Activated T-cell treated with anti-CD3 and anti-CD28 coated beads, Interleukin-2, amount 50 U/mL, for 1 hour (primary cell): ENCODE measurements at places on chromosomes 16 and 17.

DNA sequence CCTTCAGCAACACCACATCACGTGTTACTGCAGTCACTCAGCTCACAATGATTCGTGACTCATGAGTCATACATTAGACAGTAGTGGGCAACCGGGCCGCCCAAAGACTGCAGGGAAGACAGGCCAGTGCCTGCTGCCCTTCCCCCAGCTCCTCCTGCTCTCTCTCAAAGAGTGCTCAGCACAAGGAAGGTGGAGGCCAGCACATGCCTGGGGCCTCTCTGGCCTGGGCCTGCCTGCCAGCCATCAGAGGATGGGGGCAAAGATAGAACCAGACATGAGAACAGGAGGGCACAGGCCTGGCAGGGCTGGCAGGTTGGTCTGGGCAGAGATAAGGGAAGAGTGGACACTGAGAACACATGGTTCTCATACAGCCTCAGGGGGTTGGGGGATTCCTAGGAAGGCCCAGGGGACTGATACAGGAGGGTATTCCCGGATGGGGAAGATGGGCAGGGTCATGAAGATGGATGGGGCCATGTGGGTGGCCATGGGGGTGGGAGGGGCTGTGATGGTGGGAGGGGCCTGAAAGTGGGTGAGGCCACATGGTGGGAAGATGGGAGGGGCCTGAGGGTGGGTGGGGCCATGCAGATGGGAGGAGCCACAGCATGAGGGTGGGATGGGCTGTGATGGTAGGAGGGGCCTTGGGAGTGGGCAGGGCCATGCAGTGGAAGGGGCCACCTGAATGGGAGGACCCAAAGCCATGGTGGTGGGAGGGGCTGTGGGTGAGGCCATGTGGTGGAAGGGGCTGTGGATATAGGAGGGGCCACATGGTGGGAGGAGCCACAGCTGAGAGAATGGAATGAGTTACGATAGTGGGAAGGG is 29.0 kb downstream of the KATNB1 start:
- DNase-seq = peak; percentile 34

DNA sequence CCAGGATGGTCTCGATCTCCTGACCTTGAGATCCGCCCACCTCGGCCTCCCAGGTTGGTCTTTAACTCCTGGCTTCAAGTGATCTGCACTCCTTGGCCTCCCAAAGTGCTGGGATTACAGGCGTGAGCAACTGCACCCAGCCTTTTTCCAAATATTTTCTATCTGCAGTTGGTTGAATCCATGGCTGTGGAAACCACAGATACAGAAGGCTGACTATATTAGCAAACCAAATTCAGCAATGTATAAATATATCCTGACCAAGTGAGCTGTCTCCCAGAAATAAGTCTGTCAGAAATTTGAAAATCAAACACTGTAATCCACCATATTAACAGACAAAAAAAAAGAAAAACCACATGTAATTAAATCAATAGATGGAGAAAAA is 9.6 kb downstream of the CFDP1 start:
- DNase-seq = no peak

- no peak for DNase-seq
Measured at GRCh38 chr16:52227851-52228250, 319.1 kb downstream of the TOX3 start.

GRCh38 chr17:34637548-34638525 is 58.5 kb downstream of the TMEM132E start:
- DNase-seq = peak; percentile 77

- DNase-seq = no peak
Measured at GRCh38 chr17:62105357-62105756, 40.3 kb upstream of the MED13 start.

DNA sequence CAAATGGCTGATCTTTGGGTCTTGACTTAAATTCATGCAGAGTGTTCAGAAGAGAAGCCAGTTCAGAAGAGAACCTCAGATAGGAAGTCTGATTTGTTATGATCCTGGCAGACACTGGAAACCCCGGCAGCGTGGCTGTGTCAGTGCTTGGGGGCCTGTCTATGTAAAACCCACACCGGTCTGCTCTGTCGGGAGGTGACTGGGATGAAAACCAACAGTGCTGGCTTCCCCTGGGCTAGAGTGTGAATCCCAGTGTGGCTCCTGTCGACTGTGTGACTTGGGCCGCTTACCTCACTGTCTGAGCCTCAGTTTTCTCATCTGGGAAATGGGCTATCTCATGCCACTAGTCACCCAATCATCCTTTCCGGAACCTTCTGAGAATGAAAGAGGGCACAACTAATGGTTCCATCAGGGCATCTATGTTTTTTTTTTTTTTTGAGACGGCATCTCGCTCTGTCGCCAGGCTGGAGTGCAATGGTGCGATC is 92.4 kb downstream of the FOXL1 start:
- DNase-seq = no peak

- DNase-seq = no peak
Measured at GRCh38 chr17:73284354-73284753, 22.7 kb upstream of the CPSF4L start.

DNA sequence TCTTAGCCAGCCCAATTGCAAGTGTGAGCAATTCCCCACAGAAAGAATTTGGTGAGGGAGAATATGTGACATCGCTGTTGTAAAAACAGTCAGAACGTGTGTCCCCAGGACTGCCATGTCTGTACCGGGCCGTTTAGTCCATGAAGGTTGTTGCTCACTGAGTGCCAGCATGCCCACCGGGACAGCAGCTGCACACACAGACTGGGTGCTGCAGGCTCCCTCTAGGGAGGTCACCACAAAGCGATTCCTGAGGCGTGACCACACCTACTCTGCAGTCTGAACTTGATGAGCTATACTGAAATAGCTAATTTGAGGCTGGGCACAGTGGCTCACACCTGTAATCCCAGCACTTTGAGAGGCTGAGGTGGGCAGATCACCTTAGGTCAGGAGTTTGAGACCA is 44.1 kb upstream of the ADORA2B start:
- DNase-seq = no peak

DNA sequence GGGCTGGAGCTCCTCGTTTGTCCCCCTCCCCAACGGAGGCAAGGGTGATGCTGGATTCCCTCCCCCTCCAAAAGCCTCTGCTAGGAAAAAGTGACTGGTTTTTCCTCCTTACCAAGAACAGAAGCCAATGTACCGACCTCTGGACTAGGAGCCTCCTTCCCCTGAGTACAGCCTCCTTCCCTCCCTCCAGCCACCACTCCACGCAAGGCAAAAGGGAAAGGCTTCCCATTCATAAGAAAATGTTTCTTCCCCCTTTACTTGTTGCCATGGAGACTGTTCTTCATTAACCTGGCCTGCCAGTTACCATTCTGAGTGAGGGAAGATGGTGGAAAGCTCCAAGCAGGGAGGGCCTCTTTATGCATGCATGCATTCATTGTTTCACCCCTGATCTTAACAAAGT is 4.3 kb upstream of the PIMREG start:
- no peak for DNase-seq

- DNase-seq = peak; percentile 86
Measured at GRCh38 chr17:79777894-79778503, at the start of gene CBX2. TSS of gene CBX2 (plus strand) at chr17:79778148. CDS start at chr17:79778236, 88 bp downstream.

DNA sequence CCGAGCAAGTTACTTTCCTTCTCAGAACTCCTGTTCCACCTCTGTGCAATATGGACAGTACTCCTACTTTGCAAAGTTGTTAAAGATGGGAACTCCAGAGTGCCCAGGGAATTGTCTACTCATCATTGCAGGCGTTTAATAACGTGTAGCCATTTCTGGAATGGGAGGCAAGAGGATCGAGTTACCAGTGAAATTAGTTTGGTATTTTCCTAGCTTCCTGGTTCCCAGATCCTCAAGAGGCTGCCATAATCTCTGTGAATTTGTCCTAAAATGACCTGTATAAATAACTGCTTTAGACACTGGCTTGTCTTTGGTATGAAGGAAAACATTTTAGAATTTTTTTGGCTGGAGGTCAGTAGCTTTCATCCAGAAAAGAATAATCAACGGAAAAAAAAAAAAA is 27.7 kb downstream of the WWOX start:
- no peak for DNase-seq

GRCh38 chr17:62657690-62658089 is 30.2 kb downstream of the MRC2 start:
- no peak for DNase-seq

GRCh38 chr17:9788601-9789000 is 2.8 kb downstream of the DHRS7C start:
- DNase-seq = no peak

- DNase-seq = no peak
Measured at GRCh38 chr16:60170196-60170595, 1436.1 kb upstream of the GOT2 start.
